WERI-Rb-1 (cell line): ENCODE measurements at places on chromosomes 7 and 10.

DNA sequence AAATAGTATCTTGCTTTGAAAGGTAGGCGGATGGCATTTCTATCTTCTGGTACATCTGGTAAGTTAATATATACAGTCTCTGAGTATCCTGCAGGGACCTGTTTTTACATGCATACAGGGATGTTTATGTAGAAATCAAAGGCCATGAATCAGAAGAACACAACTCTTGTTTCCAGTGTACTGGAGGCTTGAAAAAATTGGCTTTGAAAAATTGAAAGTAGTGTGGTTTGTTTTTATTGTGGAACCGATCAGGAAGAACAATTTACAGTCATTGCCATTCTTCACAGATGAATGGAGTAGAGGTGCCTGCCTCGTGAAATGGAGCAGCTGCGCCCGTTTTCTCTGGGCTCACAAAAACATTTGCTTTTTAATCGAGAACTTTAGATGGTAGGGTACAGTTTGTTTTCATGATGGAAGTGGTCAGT lies 54.0 kb upstream of the RPA3 start:
- no peak for DNase-seq

- DNase-seq = no peak
Measured at GRCh38 chr10:101217450-101218281, 11.6 kb downstream of the LBX1 start.

- DNase-seq = no peak
Measured at GRCh38 chr7:14197280-14197679, 207.8 kb upstream of the ETV1 start.

GRCh38 chr7:85773116-85773728 lies 586.4 kb upstream of the SEMA3D start:
- DNase-seq = no peak

DNA sequence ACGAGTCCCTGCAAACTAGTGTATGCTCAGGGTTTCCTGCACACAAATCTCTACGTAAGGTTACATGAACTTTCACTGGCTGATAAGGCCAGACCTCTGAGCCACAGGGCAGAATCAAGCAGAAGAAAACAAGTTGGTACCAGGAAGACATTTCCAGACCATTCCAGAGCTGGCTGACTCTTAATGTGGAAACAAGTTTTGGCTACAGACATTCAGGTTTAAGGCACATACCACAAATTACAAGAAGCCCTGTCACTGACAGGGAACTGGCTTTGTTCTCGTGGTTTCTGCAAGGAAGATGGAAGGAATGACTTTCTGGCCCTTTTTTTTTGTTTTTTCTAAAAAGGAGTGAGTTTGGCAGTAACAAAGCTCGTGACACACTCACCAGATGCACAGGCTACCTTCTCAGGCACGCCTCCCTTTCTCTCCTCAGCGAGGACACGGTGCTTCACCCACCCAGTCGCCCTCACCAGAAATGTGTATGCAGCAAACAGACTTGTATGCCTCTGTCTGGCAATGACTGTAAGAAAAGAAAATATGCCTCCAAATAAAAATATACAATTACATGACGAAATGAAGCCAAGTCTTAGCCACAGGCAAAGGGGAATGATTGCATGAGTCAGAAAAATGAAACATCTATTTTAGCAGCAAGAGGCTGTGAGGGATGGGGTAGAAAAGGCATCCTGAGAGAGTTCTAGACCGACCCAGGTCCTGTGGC lies 22.6 kb downstream of the PLAC9 start:
- DNase-seq = no peak

GRCh38 chr10:46019569-46020343 lies 10.7 kb downstream of the NCOA4 start:
- no peak for DNase-seq

DNA sequence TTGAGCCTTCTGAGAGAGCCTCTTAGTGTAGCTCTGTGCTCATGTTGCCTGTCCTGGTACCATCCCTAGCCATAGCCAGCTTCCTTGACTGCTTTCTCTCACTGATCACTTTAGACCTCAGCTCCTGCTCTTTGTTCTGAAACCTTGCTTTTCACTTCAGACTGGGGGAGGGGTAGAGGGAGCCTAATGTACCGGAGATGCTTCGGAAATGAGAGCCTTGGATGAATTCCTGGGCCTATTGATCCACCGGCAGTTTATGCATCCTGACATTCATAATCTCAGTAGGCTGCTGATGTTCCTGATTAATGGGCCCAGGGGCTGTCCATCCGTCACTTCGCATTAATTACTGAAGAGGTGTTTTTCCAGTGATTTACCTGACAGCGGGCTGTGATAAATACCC lies 38.8 kb downstream of the R3HCC1L start:
- peak; percentile 67 for DNase-seq

DNA sequence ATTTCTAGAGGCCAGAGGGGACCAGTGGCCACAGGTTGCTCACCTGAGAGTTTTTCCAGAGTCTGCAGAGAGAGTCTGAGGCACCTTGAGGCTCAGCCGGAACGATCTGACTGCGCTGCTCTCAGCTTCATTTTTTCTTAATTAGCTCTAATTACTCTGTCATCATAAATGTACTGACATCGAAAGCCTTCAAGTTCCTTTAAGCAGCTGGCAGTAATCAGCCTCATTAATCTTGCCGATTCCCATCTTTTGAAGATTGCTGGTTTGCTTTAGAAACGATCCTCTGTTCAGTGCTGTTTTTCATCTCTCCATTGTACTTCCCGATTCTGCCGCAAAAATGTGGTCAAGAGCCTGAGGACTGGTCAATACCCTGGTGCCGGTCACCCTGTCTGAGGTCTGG lies 454.7 kb downstream of the TYW1 start:
- no peak for DNase-seq

GRCh38 chr7:21500117-21500832 lies 42.6 kb upstream of the DNAH11 start:
- no peak for DNase-seq

- no peak for DNase-seq
Measured at GRCh38 chr10:125137601-125138438, 22.5 kb downstream of the CTBP2 start.

DNA sequence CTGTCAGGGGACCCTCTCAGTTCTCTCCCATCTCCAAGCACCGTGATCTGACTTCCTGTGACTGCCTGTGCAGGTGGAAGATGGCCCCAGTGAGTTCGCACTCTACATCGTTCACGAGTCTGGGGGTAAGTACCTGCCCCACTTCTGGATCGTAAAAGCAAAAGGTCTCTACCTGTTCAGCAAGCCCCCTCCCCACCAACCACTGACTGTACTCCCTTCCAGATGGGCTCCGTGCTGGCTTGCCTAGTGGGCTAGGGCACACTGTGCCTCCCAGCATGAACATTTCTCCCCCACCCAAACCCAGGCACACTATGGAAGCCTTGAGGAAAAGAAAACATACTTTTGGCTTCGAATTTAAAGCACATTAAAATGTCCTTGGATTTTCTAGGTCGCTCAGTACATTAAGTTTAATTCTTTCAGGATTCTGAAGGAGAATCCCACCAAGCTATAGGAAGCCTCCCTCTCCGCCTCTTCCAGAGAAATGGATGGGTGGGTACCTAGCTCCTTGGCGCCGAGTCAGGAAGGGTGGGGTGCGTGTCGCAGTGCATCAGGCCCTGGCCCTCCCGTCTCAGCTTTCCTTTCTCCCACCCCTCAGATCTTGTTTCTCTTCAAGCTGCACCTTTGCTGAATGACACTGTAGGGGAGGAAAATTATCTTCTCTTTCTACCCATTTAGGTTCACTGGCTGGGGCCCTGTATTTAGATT lies 11.0 kb upstream of the ZNF22 start:
- no peak for DNase-seq

DNA sequence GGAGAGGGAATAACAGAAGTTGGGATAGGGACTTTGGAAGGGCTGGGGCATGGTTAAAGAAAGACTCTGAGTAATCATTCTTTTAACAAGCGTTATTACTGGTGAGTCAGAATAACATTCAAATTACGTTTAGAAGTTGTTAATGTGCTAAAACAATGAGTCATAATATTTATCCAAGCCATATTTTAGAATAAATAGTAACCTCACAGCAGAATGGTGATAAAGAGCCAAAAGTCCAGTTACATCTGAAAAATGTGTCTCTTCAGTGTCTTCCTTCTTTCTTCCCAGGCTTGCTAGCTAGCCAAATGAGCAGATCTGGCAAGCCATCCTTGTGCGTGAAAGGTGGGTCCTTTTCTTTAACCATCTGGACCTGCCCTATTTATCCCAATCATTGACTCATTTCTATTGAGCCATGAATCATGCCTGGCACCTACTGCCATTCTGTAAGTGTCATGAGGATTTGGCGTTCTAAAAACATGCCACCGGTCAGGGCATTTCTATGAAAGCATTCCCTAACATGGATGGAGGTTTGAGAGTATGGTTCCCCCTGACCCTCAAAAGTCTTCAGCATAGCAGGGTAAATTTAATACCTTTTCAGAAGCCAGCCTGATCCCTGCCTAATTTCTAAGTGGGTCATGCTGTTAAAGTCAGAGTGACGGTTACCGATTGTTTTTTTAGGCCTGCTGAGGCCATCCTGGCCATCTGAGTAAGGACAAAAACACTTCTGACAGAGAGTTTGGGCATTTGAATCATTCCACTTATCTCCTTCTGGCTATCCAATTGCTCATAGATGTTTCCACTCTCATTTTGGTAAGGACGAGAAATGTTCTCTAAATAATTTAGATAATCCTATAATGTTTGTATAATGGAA lies 26.9 kb downstream of the MYPN start:
- DNase-seq = no peak

DNA sequence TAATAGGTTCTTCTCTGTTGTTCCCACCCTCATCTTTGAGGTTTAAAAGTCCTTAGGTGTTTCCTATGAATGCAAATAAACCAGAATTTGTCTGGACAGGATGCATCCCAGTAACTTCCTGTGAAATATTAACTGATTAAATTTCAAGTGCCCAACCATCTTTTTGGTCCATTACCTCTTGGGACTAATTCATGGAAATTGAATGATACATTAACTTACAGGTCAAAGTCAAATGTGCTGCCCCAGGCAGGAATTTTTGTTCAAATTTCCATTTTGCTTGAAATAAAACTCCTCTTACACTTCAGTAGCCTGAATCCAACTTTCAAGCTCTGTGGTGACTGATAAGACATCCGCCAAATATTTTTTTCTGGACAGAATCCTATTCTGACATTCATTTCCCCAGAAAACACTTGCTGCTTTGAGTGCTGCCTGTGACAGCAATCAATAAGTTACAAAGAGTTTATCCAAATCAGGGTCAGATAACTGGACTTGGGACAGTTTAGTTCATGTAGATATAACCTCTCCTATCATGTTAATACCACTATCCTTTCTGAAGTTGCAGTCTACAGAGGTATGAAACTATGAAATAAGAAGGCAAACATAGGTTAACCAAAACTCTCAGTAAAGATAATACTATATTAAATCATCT lies 383.5 kb downstream of the POM121L12 start:
- DNase-seq = no peak

DNA sequence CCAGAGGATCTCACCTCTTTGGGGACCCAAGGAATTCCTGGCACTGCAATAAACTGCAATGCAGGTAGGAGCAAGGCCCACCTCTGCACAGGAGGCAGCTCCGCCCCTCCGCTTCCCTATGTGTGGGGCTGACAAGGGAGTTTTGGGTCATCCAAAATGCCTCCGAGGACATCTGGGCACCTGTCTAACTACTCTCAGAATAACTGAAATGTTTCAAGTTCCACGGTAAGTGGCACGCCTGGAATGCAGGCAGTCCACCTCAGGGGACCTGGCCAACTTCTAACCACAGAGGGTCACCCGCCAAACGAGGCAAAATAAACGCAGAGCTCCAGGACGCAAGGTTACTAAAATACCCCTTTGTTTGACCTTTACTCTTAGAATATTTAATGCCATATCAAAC lies 102.5 kb downstream of the FGFR2 start:
- no peak for DNase-seq

DNA sequence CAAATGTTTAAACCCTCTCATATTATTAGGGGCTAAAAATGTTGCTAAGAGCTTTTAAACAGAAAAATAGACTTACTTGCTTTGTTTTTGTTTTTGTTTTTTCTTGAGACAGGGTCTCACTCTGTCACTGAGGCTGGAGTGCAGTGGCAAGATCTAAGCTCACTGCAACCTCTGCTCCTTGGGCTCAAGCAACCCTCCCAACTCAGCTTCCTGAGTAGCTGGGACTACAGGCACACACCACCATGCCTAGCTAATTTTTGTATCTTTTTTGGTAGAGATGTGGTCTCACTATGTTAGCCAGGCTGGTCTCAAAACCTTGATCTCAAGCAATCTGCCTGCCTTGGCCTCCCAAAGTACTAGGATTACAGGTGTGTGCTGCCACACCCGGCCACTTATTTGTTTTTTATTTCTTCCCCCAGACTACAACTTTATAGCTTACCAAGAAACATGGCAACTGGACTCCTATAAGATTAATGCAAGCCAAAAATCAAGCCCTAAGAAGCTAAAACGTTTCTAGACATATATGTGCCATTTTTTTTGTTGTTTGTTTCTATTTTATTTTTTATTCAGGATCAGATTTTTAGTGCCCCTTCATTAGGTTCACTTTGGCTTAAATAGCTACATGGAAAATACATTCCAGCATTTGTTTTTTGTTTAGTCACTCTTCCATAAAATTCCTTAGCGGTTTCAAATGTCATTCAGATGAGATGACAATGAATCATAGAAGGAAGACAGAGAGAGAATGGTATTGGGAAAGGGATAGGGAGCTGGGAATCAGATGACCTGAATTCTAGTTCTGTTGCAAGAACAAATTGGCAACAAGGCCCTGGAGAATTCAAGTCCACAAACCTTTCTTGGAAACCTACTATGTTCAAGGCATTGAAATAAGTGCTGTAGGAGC lies 163.4 kb upstream of the MKLN1 start:
- DNase-seq = no peak

DNA sequence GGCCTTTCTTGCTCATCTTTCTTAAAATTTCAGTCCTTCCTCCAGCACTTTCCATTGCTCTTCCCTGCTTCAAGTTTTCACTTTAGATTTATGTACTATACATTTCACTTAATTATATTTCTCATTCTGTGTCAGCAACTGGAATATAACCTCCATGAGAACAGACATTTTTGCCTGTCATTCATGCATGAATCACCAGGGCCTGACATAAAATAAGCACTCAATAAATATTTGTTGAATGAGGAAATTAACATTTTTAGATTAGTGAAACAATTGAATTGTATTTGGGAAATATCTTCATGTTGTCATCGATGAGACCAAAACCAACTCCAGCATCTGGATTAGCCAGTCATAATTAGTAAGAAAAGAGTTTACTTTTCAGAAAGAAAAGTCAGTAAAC lies 6.1 kb downstream of the SAMD9L start:
- DNase-seq = no peak

DNA sequence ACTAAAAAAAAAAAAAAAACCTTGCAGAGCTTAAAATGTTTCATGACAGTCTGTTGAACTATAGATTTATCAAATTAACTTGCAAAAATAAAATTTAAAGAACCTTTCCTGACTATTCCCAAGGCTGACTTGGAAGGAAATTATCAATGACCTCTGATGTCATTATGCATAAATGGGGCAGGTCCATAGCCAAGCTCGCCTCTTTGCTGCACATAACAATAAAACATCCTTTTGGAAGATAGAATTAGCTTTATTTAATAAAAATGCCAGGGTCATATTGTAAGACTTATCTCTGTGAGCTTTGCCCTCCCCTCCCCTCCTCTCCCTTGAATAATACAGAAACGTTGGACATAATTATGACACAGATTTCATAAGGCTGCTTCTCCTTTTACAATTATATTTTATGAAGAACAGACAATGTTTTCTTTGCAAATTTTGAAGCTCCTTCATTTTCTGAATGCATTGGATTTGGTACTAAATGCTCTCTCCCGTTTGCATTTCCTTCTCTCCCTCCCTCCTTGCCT lies 444.8 kb downstream of the AUTS2 start:
- no peak for DNase-seq
